RWPE1 (cell line): ENCODE measurements at places on chromosomes 7 and 10.

DNA sequence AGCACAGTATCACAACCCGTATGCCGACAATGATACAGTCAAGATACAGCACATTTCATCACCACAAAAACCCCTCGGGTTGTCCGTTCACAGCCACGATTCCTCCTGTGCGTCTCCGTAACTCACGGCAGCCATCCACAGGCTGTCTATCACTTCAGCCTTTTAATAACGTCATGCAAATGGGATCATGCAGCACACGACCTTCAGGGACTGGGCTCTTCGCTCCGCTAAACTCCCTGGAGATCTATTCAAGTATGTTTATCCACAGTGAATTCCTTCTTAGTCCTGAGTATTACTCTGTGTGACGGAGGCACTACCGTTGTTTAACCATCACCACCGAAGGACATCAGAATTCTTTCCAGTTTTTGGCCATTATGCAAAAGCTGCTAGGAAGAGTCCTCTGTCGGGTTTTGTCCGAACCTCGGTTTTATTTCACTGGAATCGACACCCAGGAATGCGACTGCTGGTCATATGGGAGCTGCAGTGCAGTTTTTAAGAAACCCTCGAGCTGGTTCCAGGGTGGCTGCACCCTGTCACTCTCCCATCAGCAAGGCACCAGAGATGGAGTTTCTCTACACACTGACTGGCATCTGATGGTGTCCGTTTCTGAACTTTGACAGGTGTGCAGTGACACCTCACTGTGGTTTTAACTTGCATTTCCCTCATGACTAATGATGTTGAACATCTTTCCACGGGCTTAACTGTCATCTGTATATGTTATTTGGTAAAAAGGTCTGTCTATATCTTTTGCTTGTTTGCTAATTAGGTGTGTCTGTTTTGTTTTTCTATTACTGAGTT, 193.6 kb downstream of the MAD1L1 start:
- no peak for DNase-seq

GRCh38 chr10:51729822-51730555, 30.6 kb upstream of the CSTF2T start:
- no peak for DNase-seq

GRCh38 chr10:128286141-128286761, 160.0 kb upstream of the MKI67 start:
- DNase-seq, result no peak

GRCh38 chr10:3306050-3306449, 133.5 kb upstream of the PITRM1 start:
- DNase-seq, result no peak

GRCh38 chr7:105675934-105676371, 94.7 kb upstream of the EFCAB10 start:
- DNase-seq, result no peak

DNA sequence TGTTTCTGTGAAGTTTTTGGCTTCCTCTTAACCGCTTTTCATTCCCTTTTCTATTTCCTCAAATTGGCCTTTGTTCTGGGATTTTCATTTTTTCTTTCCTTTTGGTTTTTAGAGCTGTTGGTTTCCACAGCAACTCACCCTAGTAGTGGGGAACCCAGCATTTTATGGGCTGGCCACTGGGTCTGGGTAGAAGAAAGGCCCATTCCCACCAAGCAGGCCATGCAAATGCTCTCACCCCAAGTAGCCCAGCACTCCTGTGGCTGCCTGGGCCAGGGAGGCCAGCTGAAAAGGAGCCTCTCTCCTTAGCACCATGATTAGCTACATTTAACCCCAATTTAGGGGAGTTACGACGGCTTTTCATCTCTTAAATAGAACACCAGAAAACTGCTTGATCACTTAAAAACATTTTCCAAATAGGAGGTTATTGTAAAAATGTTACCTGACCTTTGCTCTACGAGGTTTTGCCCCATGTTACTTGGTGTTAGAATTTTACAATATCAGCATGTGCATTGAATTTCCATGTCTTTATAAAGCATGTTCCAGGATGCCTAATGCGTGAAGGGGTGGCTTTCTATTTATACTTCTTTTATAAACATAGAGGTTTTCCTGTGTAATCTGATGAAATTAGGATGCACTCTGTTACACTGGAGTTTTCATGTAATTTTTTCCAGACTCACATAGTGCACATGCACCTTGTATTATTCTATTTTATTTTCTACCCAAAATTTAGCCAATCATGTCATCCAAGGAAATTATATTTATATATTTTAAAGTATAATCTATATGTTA, 75.4 kb downstream of the FAM171A1 start:
- no peak for DNase-seq

DNA sequence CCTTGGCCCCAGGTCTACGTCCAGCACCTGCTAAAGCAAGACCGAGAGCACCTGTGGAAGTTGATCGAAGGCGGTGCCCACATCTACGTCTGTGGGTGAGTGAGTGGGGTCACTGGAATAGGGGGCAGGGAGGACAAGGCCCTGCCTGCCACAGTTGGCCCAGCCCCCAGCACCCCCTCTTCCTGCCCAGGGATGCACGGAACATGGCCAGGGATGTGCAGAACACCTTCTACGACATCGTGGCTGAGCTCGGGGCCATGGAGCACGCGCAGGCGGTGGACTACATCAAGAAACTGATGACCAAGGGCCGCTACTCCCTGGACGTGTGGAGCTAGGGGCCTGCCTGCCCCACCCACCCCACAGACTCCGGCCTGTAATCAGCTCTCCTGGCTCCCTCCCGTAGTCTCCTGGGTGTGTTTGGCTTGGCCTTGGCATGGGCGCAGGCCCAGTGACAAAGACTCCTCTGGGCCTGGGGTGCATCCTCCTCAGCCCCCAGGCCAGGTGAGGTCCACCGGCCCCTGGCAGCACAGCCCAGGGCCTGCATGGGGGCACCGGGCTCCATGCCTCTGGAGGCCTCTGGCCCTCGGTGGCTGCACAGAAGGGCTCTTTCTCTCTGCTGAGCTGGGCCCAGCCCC, 8.1 kb downstream of the TMEM120A start:
- no peak for DNase-seq

GRCh38 chr7:34662058-34662708, 4.2 kb downstream of the NPSR1 start:
- no peak for DNase-seq

DNA sequence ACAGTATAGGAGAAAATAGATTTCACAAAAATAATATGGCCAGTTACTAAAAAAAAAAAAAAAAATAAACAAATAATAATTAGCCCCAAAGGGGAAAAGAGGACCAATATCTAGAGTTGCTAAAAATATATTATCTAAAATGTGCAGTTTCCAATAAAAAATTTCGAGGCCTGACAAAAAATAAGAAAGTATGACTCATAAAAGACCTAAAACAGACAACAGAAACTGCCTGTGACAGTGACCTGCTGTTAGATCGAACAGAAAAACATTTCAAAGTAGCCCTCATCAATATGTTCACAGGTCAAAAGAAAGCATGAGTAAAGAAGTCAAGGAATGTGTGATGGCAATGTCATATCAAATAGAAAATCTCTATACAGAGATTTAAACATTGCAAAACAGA, 11.8 kb upstream of the TSPAN12 start:
- no peak for DNase-seq

DNA sequence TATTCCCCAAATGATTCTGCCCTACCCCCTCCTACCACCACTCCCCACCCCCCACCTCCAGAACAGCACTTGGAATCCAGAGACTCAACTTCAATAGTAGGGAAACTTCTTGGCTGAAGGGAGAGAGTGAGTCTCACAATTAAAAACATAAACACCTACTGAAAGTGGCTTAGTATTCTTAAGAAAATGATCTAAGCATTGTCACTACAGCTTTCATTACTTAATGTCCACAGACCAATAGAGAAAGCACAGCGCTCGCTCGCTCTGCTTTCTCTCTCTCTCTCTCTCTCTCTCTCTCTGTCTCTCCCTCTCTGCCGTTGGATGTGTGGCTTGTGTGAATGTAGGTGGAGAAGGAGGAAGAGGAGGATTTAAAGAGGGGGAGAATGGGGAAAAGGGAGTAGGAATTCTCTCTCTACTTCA, 1.5 kb upstream of the SEMA3A start:
- DNase-seq, result no peak

- no peak for DNase-seq
Measured at GRCh38 chr10:73581918-73582317, 9.2 kb downstream of the USP54 start.

DNA sequence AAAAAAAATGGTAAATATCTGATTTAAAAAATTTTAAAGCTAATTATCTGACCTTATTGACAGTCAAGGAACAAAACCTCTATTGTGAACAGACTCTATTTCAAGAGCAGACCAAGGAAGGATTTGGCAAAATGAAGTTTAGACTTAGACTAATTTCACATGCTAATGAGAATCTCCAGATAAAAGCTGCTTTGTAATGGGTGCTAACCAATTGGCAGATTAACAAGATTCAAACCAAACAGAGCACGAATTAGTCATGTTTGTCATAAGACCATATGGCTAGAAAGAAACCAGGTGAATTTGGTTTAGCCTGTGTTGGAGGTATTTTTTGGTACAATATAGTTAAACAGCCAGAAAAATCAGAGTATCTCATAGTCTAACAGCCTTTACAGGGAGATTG, 429.1 kb upstream of the NFE2L3 start:
- DNase-seq, result no peak

- DNase-seq, result no peak
Measured at GRCh38 chr7:42624471-42624870, 287.4 kb downstream of the C7orf25 start.
